CD8-positive, alpha-beta memory T cell (primary cell): ENCODE measurements at places on chromosomes 4 and X.
A peak's percentile ranks its signal among the peaks of the same experiment; 100 is the strongest.

DNA sequence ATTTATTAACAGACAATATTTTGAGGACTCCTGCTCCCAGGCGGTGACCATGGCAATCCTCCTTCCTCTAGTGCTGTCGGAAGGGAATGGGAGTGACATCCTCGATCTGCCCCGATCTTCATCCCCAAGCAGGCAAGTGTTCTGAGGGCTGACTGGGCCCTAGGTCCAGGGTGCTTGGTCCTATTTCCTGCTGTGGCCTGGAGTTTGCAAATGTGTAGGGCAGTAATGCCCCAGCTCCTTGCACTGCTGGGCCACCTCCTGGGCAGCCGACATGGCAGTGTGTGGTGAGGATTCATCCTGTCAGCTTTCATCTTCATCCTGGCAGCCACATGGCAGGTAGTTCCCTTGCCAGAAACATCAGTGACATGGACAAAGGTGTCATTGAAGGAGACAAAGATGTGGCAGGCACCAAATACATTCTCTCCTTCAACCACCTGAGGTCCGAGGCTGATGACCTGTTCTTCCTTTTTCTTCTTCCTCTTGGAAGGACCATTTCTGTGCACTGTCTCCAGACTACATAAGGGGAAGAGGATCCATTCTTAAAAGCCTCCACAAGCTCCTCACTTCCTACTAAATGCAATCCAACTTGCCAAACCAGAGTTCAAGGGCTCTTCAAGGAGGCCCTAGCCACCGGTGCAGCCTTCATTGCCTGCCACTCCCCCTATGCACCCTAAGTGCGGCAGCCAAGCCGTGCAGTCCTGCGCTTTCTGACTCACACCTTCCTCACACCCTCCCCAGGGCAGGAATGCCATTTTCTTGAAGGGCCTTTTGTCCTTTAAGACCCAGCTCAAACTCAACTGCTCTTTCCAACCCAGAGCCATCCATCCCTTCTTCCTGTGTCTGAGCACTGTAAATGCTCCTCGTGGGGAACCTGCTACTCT lies 65.7 kb downstream of the TMEM154 start:
- peaks cover 7% of the 10 kb centered on the region for H3K27me3 ChIP-seq
- no peaks in the 10 kb centered on the region for H3K36me3 ChIP-seq
- no peak for DNase-seq
- H3K4me3 ChIP-seq: no peak overlapping the region

DNA sequence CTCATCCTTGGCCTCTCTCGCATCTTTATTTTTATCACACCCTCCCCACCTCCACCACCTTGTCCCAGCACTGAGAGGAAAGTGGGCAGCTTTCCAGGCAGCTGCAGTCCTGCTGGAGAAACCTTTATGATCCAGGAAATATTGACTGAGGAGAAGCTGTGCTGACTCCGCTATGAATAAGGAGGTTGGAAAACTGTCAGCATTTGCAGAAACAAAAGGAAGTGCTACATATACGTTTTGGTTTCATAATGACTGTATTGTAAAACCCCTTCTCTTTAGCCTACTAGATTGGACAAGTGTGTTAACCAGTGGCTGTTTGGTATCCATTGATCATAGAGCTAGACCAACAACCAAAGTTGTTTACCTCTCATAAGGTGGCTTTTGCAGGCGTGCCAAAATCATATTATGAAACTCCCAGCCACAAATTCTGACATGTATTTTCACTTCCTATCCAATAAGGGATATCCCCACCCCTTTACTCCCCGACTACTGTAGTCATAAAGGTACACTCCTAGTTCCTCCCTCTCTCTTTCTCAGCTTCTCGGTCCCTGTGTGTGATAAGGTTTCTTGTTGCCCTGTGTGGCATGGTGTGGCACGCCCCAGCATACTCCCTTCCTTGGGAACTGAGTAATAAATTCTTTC lies 88.4 kb downstream of the GPR143 start:
- no peak overlapping the region for H3K4me3 ChIP-seq
- H3K4me1 ChIP-seq: no peaks in the 10 kb centered on the region
- H3K27ac ChIP-seq: no peak overlapping the region
- no peaks in the 10 kb centered on the region for H3K36me3 ChIP-seq
- H3K27me3 ChIP-seq: no peaks in the 10 kb centered on the region
- peak; percentile 17 for DNase-seq

- H3K36me3 ChIP-seq: no peaks in the 10 kb centered on the region
- DNase-seq: no peak
- no peaks in the 10 kb centered on the region for H3K27me3 ChIP-seq
- no peak overlapping the region for H3K4me3 ChIP-seq
- H3K27ac ChIP-seq: no peak overlapping the region
Observed at GRCh38 chr4:43337707-43338106, 445.2 kb downstream of the GRXCR1 start.

DNA sequence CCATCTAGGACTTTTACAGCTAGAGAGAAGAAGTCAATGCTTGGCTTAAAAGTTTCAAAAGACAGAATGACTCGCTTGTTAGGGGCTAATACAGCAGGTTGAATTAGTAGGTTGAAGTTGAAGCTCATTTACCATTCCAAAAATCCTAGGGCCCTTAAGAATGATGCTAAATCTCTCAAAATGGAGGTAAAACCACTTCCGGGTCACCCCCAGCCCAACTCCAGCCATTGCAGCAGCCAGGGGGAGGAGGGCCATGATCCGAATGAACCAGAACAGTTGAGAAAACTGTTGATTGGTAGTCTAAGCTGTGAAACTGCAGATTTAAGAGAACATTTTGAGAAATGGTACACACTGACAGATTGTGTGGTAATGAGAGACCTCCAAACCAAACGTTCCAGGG lies 245.4 kb downstream of the HNRNPD start:
- no peak overlapping the region for H3K27ac ChIP-seq
- no peaks in the 10 kb centered on the region for H3K27me3 ChIP-seq
- no peaks in the 10 kb centered on the region for H3K4me1 ChIP-seq
- H3K36me3 ChIP-seq: no peaks in the 10 kb centered on the region
- H3K4me3 ChIP-seq: no peak overlapping the region

DNA sequence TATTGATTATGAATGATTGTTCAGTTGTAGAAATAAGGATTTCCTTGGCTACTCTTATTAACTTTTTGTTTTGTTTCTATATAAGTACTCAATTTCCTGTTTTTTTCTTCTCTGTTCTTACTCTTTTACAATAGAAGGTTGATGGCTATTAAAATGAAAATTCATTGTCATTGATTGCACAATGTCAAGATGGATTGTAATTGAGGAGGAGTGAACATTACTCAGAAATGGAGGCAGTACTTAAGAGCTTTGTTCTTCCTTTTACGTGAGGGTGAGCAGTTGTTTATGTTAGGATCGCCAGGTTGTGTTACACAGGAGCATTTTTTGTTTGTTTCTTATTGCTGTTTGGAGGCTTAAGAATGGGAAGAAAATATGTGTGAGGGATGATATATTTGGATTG lies 2062.4 kb downstream of the ARAP2 start:
- H3K4me1 ChIP-seq: no peaks in the 10 kb centered on the region
- no peaks in the 10 kb centered on the region for H3K27me3 ChIP-seq
- no peak overlapping the region for H3K27ac ChIP-seq
- no peak for DNase-seq
- H3K4me3 ChIP-seq: no peak overlapping the region

- no peak overlapping the region for H3K4me3 ChIP-seq
- DNase-seq: no peak
- H3K4me1 ChIP-seq: no peaks in the 10 kb centered on the region
- no peak overlapping the region for H3K27ac ChIP-seq
Observed at GRCh38 chr4:54727346-54727745, 69.6 kb downstream of the KIT start.

- H3K27ac ChIP-seq: no peak overlapping the region
- DNase-seq: no peak
- peaks cover 28% of the 10 kb centered on the region for H3K36me3 ChIP-seq
- H3K27me3 ChIP-seq: no peaks in the 10 kb centered on the region
- no peaks in the 10 kb centered on the region for H3K4me1 ChIP-seq
Observed at GRCh38 chr4:56927196-56927595, 19.5 kb downstream of the REST start.

DNA sequence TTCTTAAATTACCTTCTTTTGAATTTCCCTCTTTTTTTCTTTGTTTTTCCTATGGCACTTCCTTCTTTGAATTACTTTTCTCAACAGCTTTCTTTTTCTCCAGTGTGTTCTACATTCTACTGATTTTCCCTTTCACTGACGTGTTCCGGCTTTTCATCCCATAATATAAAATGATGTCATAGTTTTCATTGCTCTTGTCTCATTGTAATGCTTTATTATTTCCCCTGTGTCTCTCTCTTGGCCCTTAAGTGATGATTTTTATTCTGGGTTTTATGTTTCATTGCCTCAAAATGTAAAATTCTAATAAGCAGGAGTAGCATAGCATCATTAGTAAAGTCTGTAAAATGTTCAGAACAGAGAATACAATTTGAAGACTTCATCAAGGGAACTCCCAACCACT lies 299.3 kb downstream of the KCTD8 start:
- no peak for DNase-seq
- H3K36me3 ChIP-seq: no peaks in the 10 kb centered on the region
- H3K27me3 ChIP-seq: no peaks in the 10 kb centered on the region
- no peak overlapping the region for H3K4me3 ChIP-seq
- no peaks in the 10 kb centered on the region for H3K4me1 ChIP-seq

- no peaks in the 10 kb centered on the region for H3K27me3 ChIP-seq
- DNase-seq: no peak
- H3K4me3 ChIP-seq: no peak overlapping the region
- H3K4me1 ChIP-seq: no peaks in the 10 kb centered on the region
Observed at GRCh38 chr4:11259837-11260236, 168.9 kb downstream of the HS3ST1 start.

DNA sequence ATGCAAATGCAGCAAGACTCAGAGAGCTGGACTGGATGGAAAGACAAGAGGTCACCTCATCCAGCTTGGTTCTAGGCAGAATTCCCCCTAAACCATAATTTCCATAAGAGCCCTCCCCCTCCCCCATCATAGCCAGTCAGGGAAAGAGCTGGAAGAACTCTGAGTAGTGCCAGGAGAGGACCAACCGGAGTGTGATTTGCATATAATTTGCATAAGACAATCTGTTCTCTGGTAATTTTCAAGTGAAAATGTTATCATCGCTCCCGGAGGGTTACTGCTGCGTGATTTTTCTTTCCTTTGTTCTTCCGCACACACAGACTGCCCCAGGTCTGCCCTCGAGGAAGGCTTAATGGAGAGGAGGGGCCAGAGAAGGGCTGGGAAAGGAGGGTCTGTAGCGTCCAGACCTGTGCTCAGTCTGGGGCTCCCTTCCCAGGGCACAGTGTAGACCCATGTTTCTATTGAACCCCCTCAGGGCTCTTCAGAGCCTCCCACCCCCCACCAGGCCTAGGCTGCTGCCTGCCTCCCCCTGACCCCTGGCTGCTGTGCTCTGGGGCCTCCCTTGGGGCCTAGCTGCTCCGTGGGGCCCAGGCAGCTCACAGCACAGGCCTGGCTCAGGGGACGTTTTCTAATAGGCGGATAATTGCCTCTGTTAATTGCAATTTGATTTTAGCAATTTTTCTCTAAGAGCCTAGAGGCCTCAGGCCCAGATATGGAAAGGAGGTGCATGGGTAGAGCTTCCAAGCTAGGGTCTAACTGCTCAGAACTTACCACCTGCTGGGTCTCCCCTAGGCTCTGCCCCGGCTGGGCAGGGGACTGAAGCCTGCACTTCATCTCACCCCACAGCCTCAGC lies 90.4 kb upstream of the PJA1 start:
- no peak for DNase-seq
- no peaks in the 10 kb centered on the region for H3K4me1 ChIP-seq
- no peak overlapping the region for H3K27ac ChIP-seq
- no peaks in the 10 kb centered on the region for H3K27me3 ChIP-seq

- H3K4me1 ChIP-seq: no peaks in the 10 kb centered on the region
- H3K4me3 ChIP-seq: no peak overlapping the region
- no peak for DNase-seq
- H3K27me3 ChIP-seq: no peaks in the 10 kb centered on the region
- no peaks in the 10 kb centered on the region for H3K36me3 ChIP-seq
- no peak overlapping the region for H3K27ac ChIP-seq
Observed at GRCh38 chrX:80765220-80765625, 44.5 kb downstream of the BRWD3 start.

- no peak overlapping the region for H3K27ac ChIP-seq
- no peak for DNase-seq
- H3K4me3 ChIP-seq: no peak overlapping the region
- no peaks in the 10 kb centered on the region for H3K27me3 ChIP-seq
- no peaks in the 10 kb centered on the region for H3K36me3 ChIP-seq
- no peaks in the 10 kb centered on the region for H3K4me1 ChIP-seq
Observed at GRCh38 chr4:40763228-40763716, 13.5 kb downstream of the NSUN7 start.

DNA sequence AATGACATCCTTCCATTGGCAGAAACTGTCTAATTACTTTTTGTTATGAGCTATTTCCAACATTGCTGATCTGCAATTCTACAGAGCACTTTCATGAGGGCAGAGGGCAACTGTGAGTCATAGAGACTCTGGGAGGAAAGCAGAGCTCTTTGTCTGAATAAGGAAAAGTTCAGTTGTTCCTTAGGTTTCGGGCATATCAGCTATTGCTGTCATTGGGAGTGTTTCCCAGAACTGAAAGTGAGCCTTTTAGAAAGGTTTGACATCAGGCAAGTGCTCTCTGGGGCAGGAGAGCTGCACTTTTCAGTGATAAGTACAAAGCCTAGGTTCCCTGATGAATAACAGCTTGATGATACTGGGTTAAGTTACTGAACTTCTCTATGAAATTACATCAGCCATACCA lies 119.2 kb upstream of the EDNRA start:
- H3K36me3 ChIP-seq: no peaks in the 10 kb centered on the region
- no peak for DNase-seq
- no peak overlapping the region for H3K27ac ChIP-seq
- no peak overlapping the region for H3K4me3 ChIP-seq
- no peaks in the 10 kb centered on the region for H3K4me1 ChIP-seq

GRCh38 chrX:118571836-118572235 lies 76.2 kb downstream of the DOCK11 start:
- DNase-seq: no peak
- no peaks in the 10 kb centered on the region for H3K27me3 ChIP-seq
- peaks cover 26% of the 10 kb centered on the region for H3K36me3 ChIP-seq
- no peak overlapping the region for H3K4me3 ChIP-seq
- no peak overlapping the region for H3K27ac ChIP-seq
- H3K4me1 ChIP-seq: no peaks in the 10 kb centered on the region

- no peak overlapping the region for H3K4me3 ChIP-seq
- no peaks in the 10 kb centered on the region for H3K36me3 ChIP-seq
- H3K27me3 ChIP-seq: no peaks in the 10 kb centered on the region
- H3K4me1 ChIP-seq: no peaks in the 10 kb centered on the region
- H3K27ac ChIP-seq: no peak overlapping the region
- no peak for DNase-seq
Observed at GRCh38 chr4:111535792-111536191, 609.5 kb upstream of the FAM241A start.

DNA sequence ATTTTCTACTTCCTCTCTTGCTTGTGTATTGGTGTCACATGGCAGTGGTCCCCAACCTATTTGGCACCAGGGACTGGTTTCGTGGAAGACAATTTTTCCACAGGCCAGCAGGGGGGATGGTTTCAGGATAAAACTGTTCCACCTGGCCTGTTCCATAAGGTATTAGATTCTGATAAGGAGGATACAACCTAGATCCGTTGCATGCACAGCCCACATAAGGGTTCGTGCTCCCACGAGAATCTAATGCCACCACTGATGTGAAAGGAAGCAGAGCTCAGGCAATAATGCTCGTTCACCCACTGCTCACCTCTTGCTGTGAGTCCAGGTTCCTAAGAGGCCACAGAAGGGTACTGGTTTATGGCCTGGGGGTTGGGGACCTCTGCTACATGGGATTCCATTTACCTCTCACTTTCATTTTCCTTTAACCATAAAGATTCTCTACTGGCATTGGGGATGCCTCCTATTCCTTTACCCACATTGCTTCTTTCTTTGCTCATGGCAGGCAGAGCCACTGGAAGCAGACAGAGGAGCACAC lies 38.1 kb downstream of the SEC31A start:
- peaks cover 42% of the 10 kb centered on the region for H3K36me3 ChIP-seq
- no peak for DNase-seq
- H3K4me3 ChIP-seq: no peak overlapping the region
- no peaks in the 10 kb centered on the region for H3K27me3 ChIP-seq
